ENCODE measurements at places on chromosomes 4 and X.
A peak's percentile ranks its signal among the peaks of the same experiment; 100 is the strongest.

DNA sequence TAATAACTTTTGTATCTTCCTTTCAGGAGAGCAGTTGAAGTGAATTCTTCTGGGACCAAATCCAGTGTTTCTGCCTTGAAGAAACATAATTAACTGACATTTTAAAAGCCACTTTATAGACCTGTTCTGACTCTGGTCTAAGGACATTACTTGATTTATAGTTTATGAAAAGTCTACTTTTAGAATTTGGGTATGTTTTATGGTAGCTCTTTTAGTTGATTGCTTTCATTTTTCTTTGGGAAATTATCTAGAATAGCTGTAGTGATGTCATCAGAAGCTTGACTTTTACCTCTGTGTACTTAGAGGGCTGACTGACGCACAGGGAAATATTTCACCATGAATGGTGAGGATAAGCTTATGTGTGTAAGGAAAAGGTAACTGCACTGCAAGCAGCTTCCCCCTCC, 131.8 kb upstream of the LIMCH1 start:
- no peak for DNase-seq

- no peak for DNase-seq
These were observed 89.6 kb upstream of the MTM1 start for GRCh38 chrX:150478496-150479492.

GRCh38 chrX:34658326-34658725, 1.2 kb upstream of the TMEM47 start:
- no peak for DNase-seq

DNA sequence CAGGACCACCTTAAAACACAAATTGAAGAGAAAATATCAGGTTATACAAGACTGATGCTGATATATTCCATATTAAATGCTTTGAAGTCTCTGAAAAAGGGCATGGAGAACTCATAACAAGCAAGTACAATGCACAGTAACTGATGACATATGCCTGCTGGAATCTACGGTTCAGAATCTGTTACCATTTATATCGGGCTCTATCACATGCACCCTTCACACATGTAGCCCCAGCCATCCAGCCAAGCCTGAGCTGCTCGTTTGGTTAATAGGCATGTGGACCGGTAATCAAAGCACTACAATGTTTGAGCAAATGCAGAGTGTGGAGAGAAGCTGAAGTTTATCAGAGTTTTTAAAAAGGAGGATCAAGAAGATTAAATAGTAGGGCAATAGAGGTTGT, 11.8 kb downstream of the COMMD8 start:
- DNase-seq = no peak

DNA sequence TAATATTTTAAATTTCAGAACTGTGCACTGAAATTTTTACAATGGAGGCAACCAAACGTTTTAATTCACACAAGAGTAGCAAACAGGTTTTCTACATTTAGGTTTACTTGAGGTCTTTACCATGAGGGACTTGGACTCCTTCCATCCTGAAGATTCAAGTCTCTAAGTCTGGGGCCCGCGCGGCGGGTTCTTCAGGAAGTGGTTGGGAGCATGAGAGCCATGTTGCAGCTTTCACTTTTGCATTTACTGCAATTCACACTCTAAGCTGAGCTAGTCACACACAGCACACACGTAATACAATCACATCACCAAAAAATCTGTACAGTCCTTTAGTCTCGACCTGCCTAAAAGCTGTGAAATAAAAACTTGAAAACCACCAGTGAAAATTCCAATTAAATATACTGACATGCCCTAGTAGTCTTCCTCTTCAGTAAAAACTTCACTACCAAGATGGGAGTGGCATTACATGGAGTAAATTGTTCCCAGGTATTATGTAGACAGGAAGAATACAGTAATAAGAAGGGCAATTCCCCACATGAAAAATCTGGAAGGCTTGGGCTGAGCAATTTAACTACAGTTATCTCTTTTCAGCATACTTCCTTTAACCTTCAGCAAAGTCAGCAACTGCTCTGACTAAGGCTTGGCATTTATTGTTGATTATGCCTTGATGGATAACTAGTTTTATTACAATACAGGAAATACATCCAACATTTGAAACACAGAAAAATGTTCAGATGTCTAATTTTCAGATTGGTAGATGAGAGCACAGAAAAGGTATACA, 571.1 kb upstream of the DIPK2B start:
- no peak for DNase-seq

DNA sequence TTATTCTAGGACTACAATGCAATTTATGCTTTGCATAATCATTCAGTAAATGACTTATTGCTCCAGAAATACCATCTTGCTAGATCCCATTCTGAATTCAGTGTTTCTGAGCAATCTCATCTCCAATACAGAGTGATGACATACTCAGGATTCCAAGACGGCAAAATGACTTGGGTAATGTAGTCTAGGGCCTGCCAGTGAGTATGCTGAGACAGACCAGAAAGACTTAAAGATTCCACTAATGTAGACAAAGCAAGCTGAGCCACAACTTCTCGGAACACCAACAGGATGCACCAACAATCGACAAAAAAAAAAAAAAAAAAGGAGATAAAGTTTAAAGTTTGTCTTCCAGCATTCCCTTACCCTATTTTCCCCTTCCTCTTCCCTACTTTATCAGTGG, 919 bp upstream of the SEC24B start:
- DNase-seq = no peak

- DNase-seq = no peak
These were observed 24.5 kb upstream of the RNF212 start for GRCh38 chr4:1137850-1138249.

GRCh38 chr4:176268963-176269362, at the start of gene ASB5:
Gene ASB5, minus strand, starts transcription at chr4:176269222. Its CDS starts 114 bp downstream, at chr4:176269108.
- no peak for DNase-seq

GRCh38 chr4:134215620-134216344, 14.2 kb upstream of the PABPC4L start:
- DNase-seq = no peak

GRCh38 chr4:16725252-16725651, 173.2 kb downstream of the LDB2 start:
- no peak for DNase-seq

DNA sequence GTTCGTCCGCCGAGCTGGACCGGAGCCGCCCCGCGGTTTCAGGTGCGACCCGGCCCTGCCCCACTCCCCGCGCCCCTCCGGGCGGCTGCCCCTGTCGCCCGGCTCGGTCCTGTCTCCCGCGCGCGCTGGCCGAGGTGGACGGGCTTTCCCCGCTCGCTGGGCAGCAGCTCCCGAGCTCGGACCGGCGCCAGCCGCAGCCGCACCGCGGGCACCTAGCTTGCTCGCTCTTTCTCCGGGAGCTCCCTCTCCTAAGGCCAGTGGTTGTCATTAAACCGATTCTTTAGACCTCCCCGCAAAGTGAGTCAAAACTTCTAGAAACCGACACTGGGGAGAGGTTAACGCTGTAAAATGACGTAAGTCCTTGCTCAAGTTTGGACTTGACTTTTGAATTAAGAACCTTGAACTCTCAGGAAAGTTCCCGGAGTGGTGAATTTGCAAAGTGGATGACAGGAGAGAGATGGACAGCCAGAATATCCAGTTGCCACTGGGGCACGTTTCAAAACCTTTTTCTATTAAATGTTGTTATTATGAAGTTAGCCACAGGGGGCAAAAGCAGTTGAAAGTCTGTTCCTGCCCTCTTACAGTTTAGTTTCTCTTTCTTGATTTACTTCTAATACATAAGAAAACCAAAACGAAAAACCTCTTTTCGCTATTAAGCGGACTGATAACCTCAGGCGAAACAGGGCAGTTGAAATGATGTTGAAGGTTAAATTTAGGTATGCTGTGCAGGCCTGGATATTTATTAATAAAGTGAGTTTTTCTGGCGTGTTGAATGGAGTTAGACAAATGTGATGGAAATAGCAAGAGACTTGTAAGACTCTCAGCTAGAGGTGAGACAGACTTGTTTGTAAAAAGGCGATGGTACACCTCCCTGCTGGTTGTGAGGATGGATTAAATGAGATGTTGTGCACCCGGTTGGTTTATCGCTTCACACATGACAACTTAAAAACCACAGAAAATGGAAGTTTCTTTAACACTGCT, 847 bp downstream of the PI4K2B start:
- peak; percentile 54 for DNase-seq

DNA sequence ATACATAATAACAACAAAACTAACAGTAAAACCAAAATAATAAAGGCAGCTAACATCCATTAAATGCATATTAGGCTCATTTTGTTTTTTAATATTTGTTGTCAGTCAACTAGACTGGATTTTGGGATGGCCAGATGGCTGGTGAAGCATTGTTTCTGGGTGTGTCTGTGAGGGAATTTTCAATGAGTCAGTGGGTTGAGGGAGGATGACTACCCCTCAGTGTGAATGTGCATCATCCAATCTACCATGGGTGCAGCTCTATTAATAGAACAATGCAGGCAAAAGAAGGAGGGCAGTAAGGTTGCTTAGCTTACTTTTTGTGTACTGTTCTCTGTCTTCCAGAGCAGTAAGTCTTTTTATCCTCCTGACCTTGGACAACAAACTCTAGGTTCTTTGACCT, 484.2 kb upstream of the HS3ST1 start:
- no peak for DNase-seq

GRCh38 chrX:37462346-37462745, 109.1 kb upstream of the LANCL3 start:
- peak; percentile 4 for DNase-seq

DNA sequence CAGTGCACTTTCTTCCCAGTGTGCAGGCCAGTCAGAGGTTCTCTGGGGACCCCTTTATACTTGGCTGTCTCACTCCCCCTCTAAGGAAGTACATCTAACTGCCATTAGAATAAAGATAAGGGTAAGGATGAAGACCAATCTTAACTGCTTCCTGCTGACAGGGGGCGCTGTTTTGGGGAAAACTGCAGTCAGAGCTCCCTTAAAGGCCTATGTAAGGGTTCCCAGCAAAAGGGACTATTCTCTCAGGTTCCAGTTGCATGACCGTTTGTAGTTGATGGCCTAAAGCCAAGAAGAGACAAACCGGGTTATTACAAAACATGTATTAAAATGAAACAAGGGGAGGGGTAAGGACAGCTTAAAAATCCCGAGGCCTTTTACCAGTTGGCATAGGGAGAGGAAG, 115.6 kb upstream of the SPIN4 start:
- peak; percentile 18 for DNase-seq

DNA sequence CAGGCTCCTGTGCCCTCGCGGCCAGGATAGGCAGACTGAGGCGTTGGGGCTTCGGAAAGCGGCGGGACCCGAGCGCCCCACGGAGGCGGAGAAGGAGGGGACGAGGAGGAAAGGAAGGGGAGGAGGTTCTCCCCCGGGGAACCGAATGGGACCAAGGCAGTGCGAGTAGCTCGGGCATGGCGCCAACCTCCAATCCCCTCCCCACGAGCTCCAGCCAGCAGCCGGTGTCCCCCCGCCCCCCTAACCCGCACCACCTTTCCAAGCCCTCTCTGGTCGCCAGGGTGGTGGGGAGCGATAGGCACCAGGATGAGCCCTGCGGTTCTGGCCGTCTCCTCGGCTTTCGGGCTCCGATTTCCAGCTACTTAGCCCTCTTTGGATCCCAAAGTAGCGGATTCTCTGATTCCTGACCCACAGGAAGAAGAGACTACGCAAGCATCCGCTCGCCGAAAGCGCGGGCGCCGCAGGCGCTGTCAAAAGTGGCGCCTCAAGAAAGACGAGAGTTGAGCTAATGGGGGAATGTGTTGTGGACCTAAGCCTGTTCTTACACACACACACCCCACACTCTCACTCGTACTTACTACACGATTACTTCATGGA, 15.2 kb upstream of the ZIC3 start:
- peak; percentile 53 for DNase-seq

- no peak for DNase-seq
These were observed 8.3 kb downstream of the GPRIN3 start for GRCh38 chr4:89299153-89299791.

DNA sequence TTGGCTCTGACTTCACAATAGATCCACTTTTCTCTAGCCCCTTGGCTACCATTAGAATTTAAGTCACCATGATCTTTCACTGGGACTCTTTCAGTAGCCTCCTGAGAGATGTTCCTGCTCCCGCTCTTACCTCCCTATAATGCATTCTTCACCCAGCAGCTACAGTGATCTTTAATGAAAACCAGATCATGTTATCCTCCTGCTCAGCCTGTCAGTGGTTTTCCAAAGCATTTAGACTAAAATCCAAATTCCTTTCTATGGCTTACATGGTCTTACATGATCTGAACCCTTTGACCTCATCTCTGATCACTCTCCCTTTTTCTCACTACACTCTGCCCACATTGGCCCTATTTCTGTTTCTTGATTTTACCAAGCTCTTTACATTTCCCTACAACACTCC, 18.3 kb upstream of the RPS6KA3 start:
- DNase-seq = no peak

GRCh38 chrX:17405225-17405969, 30.4 kb downstream of the NHS start:
- no peak for DNase-seq

DNA sequence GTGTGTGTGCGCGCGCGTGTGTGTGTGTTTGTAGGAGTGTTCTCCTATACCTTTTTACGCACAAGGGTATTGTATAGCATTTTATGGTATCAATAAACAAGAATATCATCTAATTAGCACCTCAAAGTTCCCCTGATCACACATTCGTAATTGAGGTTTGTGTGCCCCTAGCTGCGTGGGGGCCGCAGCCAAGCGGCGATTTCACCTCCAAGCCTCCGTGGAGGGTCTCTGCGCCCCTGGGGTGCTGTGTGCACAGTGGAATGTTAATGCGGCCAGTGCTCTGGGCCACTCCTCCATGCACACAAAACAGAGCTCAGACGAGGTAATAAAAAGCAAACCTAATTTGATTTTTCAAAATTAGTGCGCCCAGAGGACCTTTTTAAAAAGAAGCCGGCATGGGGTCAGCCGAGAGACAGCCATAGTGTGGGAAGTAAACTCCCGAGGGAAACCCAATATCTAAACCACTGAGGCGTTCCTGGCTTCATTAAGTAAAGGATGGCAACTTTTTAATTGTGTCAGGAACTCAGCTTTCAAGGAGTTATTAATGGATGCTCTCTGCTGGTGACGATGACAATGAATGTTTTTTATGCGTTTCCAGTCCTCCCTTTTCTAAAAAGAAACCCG, 110.6 kb downstream of the SORCS2 start:
- no peak for DNase-seq

GRCh38 chr4:152554742-152555141, 18.9 kb upstream of the FBXW7 start:
- DNase-seq = no peak

- DNase-seq = no peak
These were observed 74.7 kb downstream of the HCCS start for GRCh38 chrX:11185861-11186260.

DNA sequence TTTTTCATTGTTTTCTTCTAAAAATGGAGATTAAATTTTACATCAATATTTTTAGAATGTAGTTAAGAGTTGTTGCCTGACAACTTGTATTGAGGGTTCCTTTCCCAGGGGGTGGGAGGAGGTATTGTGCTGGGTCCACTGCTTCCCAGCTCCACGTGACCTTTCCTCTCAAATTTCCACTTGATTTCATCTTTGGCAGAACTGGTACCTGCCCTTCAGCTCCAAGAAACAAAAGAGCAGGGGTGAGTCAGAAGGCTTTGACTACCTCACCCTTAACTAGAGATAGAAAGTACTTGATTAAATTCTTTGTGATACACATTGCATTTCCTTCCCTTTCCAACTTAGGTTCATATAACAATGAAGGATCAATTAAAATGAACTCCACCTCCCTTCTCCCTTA, 19.7 kb downstream of the TRIM2 start:
- no peak for DNase-seq

- DNase-seq = no peak
These were observed 34.8 kb downstream of the YIPF6 start for GRCh38 chrX:68533656-68534055.
